ENCODE measurements at places on chromosomes 5 and 9. TPM values are rescaled to one million over a fixed set of nuclear protein-coding genes. Genes with fewer than 3 reads are reported as not detected.

- H3K36me3 ChIP-seq = no peaks in the 10 kb centered on the region
- H3K27me3 ChIP-seq = no peaks in the 10 kb centered on the region
- H3K4me3 ChIP-seq = no peak overlapping the region
- no peak overlapping the region for H3K27ac ChIP-seq
- no peaks in the 10 kb centered on the region for H3K4me1 ChIP-seq
Measured at GRCh38 chr9:111237447-111237846, 92.6 kb downstream of the OR2K2 start.

The MORN5 gene
- total RNA-seq = not detected

DNA sequence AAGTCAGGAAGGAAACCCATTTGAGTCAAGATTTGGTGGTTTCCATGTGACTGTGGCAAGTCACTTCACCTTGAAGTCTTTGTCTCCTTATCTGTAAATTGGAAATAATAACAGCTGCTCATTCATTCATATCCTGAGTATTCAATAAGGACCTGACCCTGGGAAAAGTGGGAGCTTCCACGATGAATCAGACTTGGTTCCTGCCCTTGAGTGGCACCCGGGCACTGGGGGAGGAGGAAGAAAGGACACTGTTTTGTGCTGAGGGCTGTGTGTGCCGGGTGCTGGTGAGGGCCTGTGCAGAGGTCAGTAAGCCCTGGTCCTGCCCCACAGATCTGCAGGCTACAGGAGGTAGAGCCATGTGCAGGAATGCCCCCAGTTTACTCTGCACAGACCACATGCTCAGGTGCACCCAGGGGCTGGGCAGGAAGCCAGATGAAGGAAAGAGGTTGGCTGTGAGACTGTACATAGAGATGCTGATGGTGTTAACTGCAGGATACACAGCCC, 6.8 kb downstream of the NDST1 start:
- H3K36me3 ChIP-seq = no peaks in the 10 kb centered on the region
- H3K4me3 ChIP-seq = no peak overlapping the region
- peaks cover 95% of the 10 kb centered on the region for H3K4me1 ChIP-seq

DNA sequence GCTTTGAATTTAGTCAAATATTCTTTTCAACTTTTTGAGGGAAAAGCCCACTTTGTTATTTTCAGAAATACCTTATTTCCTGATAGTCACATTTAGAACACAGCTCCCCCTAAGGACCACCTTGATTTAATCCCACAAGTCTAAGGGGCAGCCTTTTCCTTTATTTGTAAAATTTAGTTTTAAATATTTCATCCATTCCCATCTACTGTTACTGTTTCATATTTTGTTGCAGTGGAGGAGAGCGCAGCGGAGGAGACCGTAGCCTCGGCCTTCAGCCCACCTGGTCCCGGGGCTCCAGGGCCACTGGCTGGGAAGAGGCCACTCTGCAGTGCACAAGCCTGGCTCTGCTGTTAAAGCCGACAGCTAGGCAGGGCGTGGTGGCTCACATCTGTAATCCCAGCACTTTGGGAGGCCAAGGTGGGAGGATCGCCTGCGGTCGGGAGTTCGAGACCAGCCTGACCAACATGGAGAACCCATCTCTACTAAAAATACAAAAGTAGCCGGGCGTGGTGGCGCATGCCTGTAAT, 19.6 kb downstream of the LPCAT1 start:
- no peaks in the 10 kb centered on the region for H3K27me3 ChIP-seq
- H3K4me1 ChIP-seq = peaks cover 9% of the 10 kb centered on the region
- H3K36me3 ChIP-seq = no peaks in the 10 kb centered on the region
- DNase-seq = no peak
- H3K27ac ChIP-seq = no peak overlapping the region

DNA sequence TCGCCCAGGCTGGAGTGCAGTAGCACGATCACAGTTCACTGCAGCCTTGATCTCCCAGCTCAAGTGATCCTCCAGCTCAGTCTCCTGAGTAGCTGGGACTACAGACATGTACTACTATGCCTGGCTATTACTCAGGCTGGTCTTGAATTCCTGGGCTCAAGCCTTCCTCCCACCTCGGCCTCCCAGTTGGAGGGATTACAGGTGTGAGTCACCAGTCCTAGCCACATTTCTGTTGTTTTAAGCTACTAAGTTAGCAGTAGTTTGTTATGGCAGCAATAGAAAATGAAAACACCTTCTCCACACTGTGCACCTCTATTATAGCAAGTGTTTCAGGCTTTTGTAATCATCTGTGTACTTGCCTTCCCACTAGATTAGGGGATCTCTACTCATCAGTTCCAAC, 588.9 kb upstream of the TLE4 start:
- H3K4me1 ChIP-seq = no peaks in the 10 kb centered on the region
- no peak for DNase-seq
- H3K36me3 ChIP-seq = no peaks in the 10 kb centered on the region
- no peak overlapping the region for H3K4me3 ChIP-seq
- no peak overlapping the region for H3K27ac ChIP-seq
- H3K27me3 ChIP-seq = no peaks in the 10 kb centered on the region

The CRHBP gene
- 1.1 TPM for total RNA-seq

- DNase-seq = no peak
- no peaks in the 10 kb centered on the region for H3K36me3 ChIP-seq
- H3K4me1 ChIP-seq = no peaks in the 10 kb centered on the region
- H3K27me3 ChIP-seq = no peaks in the 10 kb centered on the region
- no peak overlapping the region for H3K4me3 ChIP-seq
- no peak overlapping the region for H3K27ac ChIP-seq
Measured at GRCh38 chr9:28981129-28981528, 1407.8 kb upstream of the C9orf72 start.

DNA sequence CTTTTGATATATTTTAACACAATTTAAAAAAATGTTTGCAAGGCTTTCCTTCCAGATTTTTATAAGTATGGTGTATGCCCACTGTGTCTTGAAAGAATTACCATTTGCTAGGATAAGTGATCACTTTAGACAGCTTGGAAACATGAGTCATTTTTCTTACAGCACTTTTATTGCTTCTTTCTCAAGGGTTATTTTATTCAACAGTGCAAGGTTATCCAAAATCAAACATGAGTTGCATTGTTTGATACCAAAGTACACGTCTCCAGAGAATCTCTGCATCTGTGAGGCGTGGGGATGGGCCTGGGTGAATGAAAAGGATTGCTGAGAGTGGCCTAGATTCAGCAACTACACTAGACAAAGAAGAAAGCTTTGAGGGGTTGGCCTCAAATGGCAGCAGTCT, 329.6 kb downstream of the ADAMTS6 start:
- no peak overlapping the region for H3K27ac ChIP-seq
- no peaks in the 10 kb centered on the region for H3K27me3 ChIP-seq
- no peak for DNase-seq

The PCDHGA7 gene
- 2.0 TPM for total RNA-seq

- no peaks in the 10 kb centered on the region for H3K36me3 ChIP-seq
- no peak overlapping the region for H3K4me3 ChIP-seq
- DNase-seq = no peak
- no peak overlapping the region for H3K27ac ChIP-seq
Measured at GRCh38 chr5:142922223-142922952, 152.2 kb downstream of the ARHGAP26 start.

The SLC22A4 gene
- total RNA-seq = 0.38 TPM

The CNTNAP3 gene
- total RNA-seq = 7.9 TPM

Measured in esophagus squamous epithelium (tissue), 5 donors.